ENCODE measurements at places on chromosomes 1 and 21.

GRCh38 chr1:240646571-240647240, 34.8 kb upstream of the GREM2 start:
- DNase-seq, result no peak

- no peak for DNase-seq
Observed at GRCh38 chr1:35611655-35612054, 29.7 kb downstream of the PSMB2 start.

DNA sequence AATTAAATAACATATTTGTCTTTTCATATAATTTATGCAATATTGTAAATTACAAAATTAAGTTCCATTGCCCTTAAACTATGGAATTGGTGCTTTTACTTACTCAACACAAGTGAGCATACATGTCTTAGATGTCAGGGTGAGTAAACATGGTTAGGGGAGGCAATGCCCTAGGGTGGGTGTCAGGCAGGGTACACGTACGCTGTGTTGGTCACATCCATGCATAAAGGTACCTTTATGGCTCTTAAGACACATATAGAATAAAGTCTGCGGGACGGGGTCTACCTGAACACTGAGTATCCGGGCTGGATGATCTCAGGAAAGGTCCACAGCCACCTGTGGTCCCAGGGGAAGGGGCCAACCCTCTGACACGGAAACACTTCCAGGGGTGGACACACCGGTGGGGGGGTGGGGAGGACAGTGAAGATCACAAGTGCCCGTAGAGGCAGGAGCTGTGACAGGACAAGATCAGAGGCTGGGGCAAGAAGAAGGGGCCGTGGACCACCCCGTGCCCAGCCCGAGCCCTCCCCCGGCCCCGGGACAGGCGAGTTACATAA, 720 bp downstream of the LIN9 start:
- peak; percentile 38 for DNase-seq

DNA sequence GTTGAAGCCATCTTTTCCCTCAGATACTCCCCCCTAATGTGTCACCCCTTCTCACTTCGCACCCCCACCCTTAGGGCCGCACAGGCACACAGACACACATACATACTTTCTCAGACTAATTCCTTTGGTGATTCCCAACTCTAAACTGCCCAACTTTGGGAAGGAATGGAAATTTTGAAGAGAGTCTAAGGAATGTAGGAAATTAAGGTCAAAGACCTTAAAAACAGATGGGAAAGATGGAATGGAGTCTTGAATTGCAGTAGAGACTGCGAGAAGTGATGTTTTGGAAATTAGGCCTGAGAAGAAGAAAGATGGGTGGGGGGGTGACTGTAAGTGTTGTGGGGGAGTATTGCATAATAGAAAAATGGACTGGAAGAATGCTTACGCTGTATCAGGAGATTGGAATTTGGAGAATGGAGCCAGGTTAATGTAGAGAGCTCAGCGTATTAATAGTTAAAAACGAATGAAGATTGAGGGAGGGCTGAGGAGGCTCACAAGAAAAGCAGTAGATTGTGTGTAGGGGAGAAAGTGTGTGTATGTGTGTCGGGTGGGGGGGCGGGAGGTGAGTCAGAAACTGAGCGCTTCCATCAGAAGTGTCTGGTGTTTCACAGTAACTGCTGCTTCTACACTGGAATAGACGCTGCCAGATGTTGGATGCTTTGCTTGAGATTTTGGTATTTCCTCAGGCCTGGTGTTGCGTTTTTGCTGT, 1.7 kb downstream of the PIP5K1A start:
- no peak for DNase-seq

DNA sequence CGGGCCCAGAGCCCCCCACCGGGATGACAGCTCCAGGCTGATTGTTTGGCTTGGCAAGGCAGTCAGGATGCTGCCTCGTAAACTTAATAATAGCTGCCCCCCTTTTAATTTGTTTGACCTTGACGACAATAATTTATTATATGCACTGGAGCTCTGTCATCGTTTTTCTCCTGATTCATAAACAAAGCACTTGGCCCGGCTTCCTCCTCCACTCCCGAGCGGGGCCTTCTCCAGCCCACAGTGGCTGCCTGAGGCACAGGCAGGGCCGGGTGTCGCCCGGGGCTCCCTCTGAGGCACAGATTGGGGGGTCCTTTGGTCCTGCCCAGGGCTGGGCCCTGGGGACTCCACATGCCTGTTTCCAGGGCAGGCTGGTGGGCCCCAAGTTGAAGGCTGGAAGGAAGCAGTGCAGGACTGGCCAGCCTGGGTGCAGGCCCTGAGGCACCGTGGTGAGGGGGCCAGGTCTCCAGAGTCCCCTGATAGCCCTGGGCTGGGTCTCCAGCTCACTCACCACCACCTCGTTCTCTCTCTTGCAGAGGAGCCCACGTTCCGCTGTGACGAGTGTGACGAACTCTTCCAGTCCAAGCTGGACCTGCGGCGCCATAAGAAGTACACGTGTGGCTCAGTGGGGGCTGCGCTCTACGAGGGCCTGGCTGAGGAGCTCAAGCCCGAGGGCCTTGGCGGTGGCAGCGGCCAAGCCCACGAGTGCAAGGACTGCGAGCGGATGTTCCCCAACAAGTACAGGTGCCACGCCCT, 52.0 kb upstream of the ARHGEF16 start:
- DNase-seq, result no peak

DNA sequence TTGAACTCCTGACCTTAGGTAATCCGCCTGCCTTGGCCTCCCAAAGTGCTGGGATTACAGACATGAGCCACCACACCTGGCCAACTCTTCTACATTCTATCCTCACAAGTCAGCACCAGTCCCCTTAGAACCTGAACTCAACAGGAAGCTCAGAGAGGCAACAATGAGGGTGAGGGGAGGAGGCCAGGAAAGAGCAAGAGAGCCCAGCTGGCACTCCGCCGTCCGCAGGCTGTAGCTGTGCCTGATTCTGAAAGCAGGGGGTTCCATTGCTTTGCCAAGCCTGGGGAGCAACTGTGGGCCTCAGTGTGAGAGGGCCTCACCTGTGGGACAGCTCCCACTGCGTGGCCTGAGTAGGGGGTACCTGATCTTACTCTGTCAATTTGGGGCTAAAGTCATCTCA, 18.7 kb downstream of the STK40 start:
- no peak for DNase-seq

DNA sequence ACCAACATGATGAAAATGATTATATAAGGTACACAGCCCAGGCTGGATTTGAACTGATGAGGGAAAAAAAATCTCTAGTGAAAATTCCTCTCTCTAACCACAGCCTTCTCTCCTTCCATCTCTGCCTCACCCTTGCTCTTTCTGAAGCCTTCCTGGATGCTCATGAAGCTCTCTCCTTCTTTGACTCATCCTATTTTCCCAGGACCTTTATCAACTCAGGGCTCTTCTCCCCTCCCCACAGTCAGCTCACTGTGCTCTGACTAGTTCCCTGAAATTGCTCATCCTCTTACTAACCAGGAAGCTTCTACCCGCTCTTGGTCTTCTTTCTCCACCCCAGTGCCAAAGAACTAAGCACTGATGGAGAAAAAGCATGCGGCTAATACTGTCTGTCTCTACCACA, 46.4 kb upstream of the ERG start:
- no peak for DNase-seq

DNA sequence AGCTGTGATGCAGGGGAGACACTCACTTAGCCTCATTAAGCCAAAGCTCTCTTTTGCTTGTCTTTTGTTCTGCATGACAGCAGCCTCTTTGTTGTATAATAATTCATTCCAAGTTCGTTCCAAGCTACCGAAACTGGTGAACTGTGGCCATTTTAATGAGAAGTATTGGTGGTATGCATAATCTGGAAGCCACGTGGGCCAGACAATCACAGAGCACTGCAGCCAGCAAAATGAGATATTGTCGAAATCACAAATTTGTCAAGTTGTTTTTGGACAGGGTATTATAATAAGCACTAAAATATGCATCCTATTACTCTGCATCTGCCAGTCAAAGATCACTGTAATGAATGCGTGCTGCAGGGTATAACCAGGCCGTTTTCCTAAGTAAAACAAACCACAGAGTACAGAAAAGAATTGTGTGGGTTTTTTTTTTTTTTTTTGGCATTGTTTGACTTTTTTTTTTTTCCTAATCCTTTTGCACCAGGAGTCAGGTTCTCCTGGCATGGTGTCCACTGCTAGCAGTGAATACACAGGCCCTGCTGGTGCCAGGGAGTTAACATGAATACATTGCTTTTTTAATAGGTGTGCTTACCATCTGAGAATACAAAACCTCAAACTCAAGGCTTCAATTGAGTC, 423.9 kb downstream of the PTBP2 start:
- DNase-seq, result no peak

DNA sequence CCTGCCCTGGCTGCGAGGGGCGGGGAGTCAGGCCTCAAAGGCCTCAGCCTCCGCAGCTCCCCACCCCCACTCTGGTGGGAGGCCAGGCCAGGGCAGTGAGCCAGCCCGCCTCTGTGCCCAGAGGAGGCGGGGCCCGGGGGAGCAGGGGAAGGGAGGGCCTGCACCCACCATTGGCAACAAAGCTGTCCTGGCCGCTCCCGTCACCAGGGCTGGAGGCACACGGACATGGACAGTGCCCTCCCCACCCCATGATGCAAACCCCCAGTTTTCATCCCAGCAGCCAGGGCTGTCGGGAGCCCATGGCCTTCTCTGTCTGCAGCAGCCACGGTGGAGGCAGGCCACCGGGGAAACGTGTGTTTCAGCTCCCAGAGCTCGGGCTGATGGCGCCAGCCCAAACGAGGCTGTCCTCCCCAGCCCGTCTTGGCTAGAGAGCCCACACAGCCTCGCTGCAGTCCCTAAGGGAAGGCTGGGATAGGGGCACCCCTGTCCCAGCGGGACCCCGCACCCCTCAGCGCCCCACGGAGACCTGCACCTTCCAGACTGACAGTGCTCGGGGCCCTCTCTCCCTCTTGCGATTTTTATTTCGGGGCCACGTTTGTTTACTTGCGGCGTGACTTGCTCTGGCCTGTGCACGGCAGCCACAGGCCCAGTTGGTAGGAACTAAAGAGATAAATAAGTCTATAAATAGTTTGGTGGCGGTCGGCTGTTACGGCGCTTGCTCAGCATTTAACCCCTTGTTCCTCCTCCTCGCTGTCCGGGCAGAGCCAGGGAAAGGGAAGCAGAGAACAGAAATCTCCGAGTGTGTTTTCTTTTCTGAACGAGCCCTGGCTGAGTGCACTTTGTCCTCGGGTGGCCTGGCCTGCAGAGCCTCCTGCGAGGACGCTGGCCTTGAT, 101.8 kb downstream of the PRDM16 start:
- peak; percentile 63 for DNase-seq

GRCh38 chr1:112769611-112770010, 54.5 kb upstream of the PPM1J start:
- DNase-seq, result no peak

GRCh38 chr21:36807422-36807928, 108.6 kb downstream of the SIM2 start:
- no peak for DNase-seq

- DNase-seq, result no peak
Observed at GRCh38 chr1:90580176-90580575, 136.9 kb downstream of the BARHL2 start.

GRCh38 chr21:26506956-26507355, 66.1 kb downstream of the CYYR1 start:
- DNase-seq, result no peak

- no peak for DNase-seq
Observed at GRCh38 chr1:18932879-18933278, 23.6 kb downstream of the IFFO2 start.

DNA sequence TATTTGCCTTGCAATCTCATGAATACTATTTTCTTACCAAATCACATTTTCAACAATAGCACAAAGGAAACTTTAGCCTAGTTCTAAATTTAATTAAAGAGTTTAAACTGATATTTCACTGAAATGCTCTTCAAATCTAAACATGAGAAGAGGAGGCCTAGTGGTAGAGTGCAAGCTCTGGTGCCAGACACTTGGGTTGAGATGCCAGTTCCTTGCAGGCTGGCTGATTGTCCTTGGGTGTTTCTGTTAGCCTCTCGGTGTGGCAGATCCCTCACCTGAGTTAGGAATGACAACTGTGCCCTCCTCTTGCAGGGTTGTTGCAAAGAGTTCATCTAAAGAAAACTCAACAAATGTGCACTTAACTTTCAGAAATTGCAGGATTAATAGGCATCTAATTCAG, 12.5 kb downstream of the ZBTB21 start:
- no peak for DNase-seq

DNA sequence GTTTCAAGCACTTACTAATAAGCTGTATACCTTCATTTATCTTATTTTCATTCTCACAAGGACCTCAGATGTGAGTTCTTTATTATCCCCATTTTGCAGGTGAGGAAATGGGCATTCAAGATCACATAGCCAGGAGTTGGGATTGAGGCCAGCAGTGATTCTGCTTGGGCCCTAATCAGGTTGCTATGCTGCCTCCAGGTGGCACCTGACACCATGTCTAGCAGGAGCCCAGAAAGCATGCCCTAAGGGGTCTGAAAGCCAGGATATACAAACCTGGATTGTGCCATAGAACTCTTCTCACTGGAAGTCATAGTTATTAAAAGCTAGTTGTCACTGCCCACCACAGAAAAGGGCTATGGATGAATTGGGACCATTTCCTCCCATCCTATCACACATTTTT, 61.1 kb downstream of the FYB2 start:
- no peak for DNase-seq

GRCh38 chr1:234123867-234124266, 219.4 kb downstream of the SLC35F3 start:
- no peak for DNase-seq

DNA sequence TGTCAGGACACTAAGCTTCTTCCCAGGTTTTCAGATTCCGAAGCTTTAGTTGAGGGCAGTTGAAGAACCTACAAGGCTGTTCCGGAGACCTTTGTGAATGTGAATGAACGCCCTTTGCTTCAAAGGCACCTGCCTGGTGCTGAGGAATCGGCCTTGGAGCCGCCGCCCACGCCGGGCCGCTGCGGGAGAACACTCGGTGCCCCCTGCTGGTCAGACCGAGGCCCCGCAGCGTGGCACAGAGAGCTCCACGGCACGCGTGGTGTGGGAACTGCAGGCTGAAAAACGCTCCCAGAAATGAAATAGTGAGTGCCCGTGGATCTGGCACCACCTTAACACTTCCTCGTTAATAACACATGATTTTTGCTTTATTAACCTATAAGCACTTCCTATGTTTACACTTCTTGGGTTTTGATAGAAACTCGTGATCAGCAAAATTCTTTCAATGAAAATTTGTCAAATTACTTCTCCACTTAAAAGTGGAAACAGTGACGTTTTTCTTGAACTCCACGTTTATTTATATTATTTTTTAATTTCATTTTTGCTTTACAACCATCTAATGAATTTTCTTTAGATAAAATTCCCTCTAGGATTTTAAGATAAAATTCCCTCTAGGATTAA, 460.6 kb downstream of the DSCAM start:
- DNase-seq, result peak; percentile 74

DNA sequence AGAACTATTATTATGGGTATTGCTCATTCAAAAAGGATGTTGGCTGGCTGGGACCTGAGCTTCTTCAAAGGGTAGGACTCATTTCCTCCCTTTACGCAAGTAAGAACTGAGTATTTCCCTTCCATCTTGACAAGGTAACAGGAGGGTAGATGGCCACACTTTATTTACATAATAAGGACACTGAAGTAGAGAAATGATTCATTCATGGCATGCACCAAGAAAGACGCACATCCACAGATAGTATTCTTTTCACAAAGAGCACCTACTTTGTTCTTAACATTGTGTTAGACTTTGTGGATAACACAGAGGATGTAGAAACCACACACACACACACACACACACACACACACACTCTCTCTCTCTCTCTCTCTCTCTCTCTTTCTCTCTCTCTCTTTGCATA, 82.9 kb downstream of the FAM78B start:
- DNase-seq, result no peak
